Uterine smooth muscle cell (primary cell): ENCODE measurements at places on chromosomes 5 and 9. TPM values are rescaled to one million over a fixed set of nuclear protein-coding genes. Genes with fewer than 3 reads are reported as not detected.

Gene HMMR
- total RNA-seq = 28.1 and 99.1 TPM in 2 replicates

Gene MARCHF11
- total RNA-seq = not detected in 2 replicates

Gene MPDZ
- total RNA-seq = 50.7 and 73.9 TPM in 2 replicates

Gene BRINP1
- 2.3 and 4.0 TPM in 2 replicates for total RNA-seq

Gene HDAC3
- total RNA-seq = 49.4 and 62.5 TPM in 2 replicates

Gene STC2
- total RNA-seq = 120 and 287 TPM in 2 replicates

Gene STPG3
- total RNA-seq = not detected in 2 replicates

Gene RHOBTB3
- total RNA-seq = 220 and 313 TPM in 2 replicates

Gene CAVIN4
- 0.89 and 1.6 TPM in 2 replicates for total RNA-seq

Gene ADAMTS19
- 0.12 and 1.2 TPM in 2 replicates for total RNA-seq

Gene SLC1A1
- total RNA-seq = 15.7 and 21.1 TPM in 2 replicates

Gene TMEM171
- 0.62 and 3.0 TPM in 2 replicates for total RNA-seq

Gene HRCT1
- 0.11 and 0.25 TPM in 2 replicates for total RNA-seq

Gene ADGRD2
- total RNA-seq = not detected in 2 replicates

Gene PTPN3
- total RNA-seq = 0.12 and 0.22 TPM in 2 replicates

Gene DNAJC25
- 9.5 and 9.6 TPM in 2 replicates for total RNA-seq

Gene RNF224
- 0.11 TPM in 1 of 2 replicates, not detected in the other for total RNA-seq

Gene PAPPA
- 8.1 and 23.5 TPM in 2 replicates for total RNA-seq
